Stimulated activated CD8-positive, alpha-beta memory T cell treated with anti-CD3 and anti-CD28 coated beads, Interleukin-4, amount 100 ng/mL, for 4 hours (primary cell): ENCODE measurements at places on chromosomes 1 and 21.
A peak's percentile ranks its signal among the peaks of the same experiment; 100 is the strongest.

GRCh38 chr1:150109586-150109985, 40.1 kb upstream of the PLEKHO1 start:
- no peak for DNase-seq

DNA sequence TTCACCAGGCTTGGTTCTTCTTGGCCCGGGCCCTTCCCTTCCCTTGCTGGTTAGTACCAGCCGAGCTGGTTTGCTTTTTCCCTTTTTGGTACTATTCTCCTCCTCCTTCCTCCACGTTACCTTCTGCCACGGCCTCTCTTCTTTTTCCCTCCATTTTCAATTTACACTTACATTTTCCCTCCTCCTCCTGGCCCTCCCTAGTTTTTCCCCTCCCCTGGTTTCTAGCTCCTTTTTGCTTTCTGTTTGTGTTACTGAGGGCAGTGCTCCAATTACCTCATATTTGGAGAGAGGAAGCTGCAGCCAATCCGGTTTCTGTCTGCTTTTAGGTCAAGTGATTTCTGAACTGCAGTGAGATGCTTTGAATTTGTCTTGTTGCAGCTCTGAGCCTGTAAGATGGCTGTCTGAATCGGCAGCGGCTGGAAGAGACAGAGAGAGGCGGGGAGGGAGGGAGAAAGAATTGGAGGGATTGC, 63.7 kb downstream of the MACF1 start:
- no peak for DNase-seq

DNA sequence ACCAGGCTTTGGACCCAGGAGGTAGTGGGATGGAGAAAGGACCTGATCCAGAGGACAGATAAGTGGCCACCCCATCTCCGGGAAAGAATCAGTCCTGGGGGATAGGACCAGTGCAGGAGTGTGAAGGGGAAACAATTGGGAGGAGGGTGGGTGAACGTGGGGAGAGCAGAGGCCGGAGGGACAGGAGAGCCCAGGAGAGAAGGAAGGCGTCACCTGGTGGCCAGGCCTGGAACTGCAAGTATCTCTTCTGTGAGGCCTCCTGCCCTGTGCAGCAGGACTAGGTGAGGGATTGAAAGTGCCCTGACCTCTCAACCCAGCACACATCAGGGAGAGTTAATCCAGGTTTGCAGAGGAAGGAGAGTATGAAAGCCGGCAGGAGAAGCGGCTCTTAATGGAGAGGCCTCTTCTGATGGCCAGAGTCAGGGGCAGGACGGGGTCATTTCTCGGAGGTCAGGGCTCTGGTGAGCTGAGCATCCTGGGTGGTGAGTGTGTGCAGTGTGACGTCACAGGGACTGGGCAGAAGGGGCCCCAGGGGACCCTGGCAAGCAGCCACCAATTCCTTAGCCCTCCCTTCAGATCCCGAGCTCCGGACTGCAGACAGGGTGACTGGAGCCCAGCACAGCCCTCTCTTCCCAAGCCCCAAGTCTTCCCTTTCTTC, 9.2 kb upstream of the LAD1 start:
- DNase-seq, result peak; percentile 50

DNA sequence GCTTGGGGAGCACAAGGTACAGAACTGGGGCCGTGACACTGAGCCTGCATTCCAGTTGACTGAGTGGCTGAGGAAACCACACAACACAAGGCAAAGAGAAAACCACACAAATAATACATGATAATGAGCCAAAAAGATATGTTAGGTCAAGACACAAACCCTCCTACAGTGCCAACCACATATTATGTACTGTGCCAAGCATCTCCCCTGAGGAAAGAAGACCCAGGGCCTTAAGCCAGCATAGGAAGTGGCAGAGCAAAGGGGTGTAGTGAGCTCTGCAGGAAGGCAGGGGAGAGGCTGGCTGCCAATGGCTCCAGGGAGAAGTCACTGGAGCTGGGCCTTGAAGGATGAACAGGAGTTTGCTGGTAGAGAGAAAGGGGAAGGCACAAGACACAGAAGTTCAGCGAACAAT, 28.2 kb downstream of the CTNNBIP1 start:
- DNase-seq, result no peak

GRCh38 chr1:108747171-108747850, 837 bp downstream of the STXBP3 start:
- DNase-seq, result no peak

GRCh38 chr1:62595647-62596046, 1.7 kb upstream of the ANGPTL3 start:
- no peak for DNase-seq

GRCh38 chr1:207892764-207893163, 18.2 kb downstream of the CD34 start:
- DNase-seq, result no peak

DNA sequence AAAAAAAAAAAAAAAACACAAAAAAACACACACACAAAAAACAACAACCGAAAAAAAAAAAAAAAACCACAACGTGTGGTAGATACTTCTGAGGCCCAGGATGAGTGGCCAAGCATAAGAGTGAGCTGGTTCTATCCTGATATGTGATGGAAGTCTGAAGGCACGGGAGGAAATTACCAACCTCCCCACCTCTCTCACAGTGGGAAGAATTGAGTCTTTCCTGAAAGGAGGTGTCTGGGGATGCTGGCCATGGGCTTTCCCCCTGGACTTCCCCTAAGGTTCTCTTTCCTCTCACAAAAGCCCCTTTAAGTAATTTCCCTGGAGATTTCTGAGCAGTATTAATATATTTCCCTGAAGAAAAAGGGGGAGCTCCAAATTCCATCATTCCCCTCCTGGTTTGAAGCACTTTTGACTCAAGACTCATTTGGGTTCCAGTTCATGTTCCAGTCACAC, 5.2 kb downstream of the TMCC2 start:
- DNase-seq, result no peak

GRCh38 chr1:65469889-65470340, 49.4 kb downstream of the LEPR start:
- DNase-seq, result no peak

GRCh38 chr21:33015096-33015495, 10.6 kb upstream of the OLIG2 start:
- DNase-seq, result no peak

DNA sequence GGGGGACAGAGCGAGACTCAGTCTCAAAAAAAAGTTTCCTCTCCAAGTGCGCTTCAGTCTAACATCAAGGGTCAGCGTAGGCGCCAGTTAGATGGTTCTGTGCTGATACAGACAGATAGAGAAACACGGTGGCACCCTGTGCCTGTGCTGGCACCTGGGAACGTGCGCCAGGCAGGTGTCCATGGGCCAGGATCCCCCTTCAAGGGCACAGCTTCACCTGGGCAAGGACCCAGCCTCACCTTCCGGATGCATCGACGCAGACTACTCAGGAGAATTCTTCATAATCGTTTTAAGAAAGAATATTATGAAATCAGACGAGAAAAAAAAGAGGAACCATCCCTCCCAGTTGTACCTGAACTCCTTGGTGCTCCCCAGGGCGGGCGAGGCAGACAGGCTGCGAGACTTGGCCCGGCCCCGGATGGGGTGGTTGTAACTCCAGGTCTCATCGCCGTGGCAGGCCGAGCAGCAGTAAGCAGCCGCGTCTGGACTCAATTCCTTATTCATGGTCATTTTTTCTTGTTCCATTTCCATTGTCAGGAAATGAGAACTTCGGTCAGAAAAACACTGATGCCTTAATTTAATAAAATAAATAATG, 13.3 kb downstream of the NADK start:
- DNase-seq, result no peak

GRCh38 chr1:236524142-236524894, 536 bp downstream of the LGALS8 start:
- DNase-seq, result no peak

GRCh38 chr1:44416408-44416807, 11.4 kb downstream of the RNF220 start:
- DNase-seq, result no peak

- no peak for DNase-seq
Observed at GRCh38 chr1:177077734-177078499, 86.6 kb downstream of the ASTN1 start.

GRCh38 chr1:248710305-248710900, 7.8 kb upstream of the OR14I1 start:
- DNase-seq, result no peak
